ENCODE measurements at places on chromosomes 6 and 20. TPM values are rescaled to one million over a fixed set of nuclear protein-coding genes. Genes with fewer than 3 reads are reported as not detected.
A peak's percentile ranks its signal among the peaks of the same experiment; 100 is the strongest.

SLC22A3 gene
- total RNA-seq: 0.65 TPM

GRCh38 chr6:138925806-138926205 lies 62.2 kb downstream of the REPS1 start:
- H3K4me3 ChIP-seq: no peak overlapping the region
- no peak overlapping the region for H3K27ac ChIP-seq
- peaks cover 74% of the 10 kb centered on the region for H3K36me3 ChIP-seq
- no peaks in the 10 kb centered on the region for H3K27me3 ChIP-seq

- no peak for DNase-seq
- H3K27ac ChIP-seq: peak overlapping the region; percentile 57
- H3K36me3 ChIP-seq: no peaks in the 10 kb centered on the region
- H3K4me1 ChIP-seq: peaks cover 9% of the 10 kb centered on the region
- H3K4me3 ChIP-seq: no peak overlapping the region
Measured at GRCh38 chr6:113925378-113925777, 45.6 kb downstream of the HDAC2 start.

DNA sequence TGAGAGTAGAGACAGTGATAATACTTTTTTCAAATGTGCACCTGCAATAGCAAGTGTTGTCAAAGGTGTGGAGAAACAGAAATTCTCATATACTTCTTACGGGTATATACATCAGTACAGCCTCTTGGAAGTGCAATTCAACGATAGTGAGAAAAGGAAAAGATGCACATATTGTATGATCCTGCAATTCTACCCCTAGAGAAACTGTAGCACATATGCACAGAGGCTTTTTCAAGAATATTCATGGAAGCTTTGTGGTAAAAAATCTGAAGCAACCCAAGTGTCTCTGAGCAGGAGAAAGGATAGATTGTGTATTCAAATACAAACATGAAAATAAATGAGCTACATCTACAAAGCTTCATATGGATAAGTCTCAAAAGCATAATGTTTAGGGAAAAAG lies 94.7 kb upstream of the PREP start:
- H3K36me3 ChIP-seq: no peaks in the 10 kb centered on the region
- no peaks in the 10 kb centered on the region for H3K27me3 ChIP-seq
- no peaks in the 10 kb centered on the region for H3K4me1 ChIP-seq
- no peak for DNase-seq
- no peak overlapping the region for H3K27ac ChIP-seq

DEFB132 gene
- total RNA-seq: not detected

DNA sequence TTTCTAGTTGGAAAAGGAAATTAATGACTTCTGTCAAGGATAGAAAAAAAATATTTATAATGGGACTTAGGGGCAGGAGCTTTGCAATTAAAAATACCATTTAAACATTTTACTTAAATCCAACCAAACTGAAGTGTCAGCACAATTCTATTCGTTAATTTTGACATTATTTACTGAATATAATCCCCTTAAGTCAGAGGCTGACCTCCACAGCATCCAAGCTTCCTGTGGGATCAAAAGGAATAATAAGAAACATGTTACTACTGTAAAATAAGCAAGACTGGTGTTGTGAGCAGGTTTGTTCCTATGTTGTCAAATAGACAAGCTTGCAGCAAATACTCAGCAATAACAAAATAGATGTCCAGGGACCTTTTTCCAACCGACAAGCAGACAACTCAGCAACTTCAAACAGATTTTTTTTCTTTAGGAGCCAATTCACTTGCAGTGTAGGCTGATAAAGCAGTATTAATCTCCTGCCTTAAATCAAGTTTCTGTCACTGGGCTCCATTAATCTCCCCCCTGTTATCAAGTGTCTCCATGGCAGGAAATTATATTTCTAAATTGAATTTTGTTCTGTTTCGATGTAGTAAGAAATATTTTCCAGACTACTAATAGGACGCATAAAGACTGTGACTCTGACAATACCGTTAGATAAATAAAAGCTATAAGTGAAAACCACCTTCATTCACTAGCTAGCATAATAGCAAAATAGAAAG lies 157.4 kb downstream of the HACE1 start:
- H3K36me3 ChIP-seq: no peaks in the 10 kb centered on the region
- H3K27ac ChIP-seq: no peak overlapping the region
- no peak overlapping the region for H3K4me3 ChIP-seq
- no peaks in the 10 kb centered on the region for H3K27me3 ChIP-seq
- DNase-seq: no peak

- no peak overlapping the region for H3K4me3 ChIP-seq
- no peaks in the 10 kb centered on the region for H3K27me3 ChIP-seq
- H3K4me1 ChIP-seq: no peaks in the 10 kb centered on the region
- no peaks in the 10 kb centered on the region for H3K36me3 ChIP-seq
- H3K27ac ChIP-seq: no peak overlapping the region
Measured at GRCh38 chr6:80282913-80283554, 176.6 kb downstream of the BCKDHB start.

LRRC73 gene
- 0.50 TPM for total RNA-seq

DNA sequence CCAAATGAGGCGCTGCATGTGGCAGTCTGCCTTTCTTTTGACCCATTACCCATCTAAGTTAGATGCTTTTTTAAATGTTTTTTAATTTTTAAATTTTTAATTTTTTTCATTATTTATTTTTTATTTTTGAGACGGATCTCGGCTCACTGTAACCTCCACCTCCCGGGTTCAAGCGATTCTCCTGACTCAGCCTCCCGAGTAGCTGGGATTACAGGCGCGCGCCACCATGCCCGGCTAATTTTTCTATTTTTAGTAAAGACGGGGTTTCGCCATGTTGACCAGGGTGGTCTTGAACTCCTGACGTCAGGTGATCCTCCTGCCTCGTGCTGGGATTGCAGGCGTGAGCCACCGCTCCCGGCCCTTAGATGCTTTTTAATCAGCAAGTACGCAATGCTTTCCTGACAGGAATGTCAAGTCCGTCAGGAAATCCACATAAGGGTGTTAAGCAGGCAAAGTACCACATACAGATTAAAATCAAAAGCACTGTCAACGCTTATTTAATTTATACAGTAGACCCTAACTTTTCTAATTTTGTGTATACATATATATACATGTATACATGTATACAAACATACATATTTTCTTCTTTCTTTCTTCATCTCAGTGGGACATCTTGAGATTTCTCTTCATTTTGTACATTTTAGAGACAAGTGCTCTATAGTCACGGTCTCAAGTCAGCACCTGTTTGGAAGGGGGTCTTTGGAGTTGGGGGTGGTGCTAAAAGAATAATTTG lies 995 bp upstream of the GSTA4 start:
- no peaks in the 10 kb centered on the region for H3K27me3 ChIP-seq
- no peaks in the 10 kb centered on the region for H3K36me3 ChIP-seq
- peak overlapping the region; percentile 80 for H3K4me3 ChIP-seq
- peaks cover 21% of the 10 kb centered on the region for H3K4me1 ChIP-seq

CDS2 gene
- total RNA-seq: 89.8 TPM

DNA sequence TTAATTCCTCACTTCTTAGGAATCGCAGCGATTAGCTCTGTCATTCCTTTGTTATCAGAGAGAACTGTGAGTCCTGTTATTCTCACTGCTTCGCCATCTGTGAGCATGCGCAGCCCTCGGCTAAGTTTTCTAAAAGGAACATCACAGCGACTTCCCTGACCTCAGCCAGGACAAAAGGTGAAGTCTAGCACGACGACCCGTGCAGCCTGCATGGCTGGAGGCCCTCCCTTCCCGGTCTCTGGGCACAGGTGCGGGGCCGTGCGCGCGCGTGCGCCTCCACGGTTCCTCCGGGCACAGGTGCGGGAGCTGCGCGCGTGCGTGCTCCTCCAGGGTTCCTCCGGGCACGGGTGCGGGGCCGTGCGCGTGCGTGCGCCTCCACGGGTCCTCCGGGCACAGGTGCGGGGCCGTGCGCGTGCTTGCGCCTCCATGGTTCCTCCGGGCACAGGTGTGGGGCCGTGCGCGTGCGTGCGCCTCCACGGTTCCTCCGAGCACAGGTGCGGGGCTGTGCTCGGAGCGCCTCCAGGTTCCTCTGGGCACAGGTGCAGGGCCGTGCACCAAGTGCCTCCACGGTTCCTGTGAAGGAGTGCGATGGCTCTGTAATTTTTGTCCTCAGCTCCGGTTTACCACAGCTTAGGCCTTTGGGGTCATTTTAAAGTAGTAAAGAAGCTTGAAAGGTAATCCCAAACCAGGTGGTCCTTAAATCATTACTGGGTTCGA lies 212.3 kb downstream of the ERMARD start:
- no peak for DNase-seq
- no peak overlapping the region for H3K27ac ChIP-seq
- H3K36me3 ChIP-seq: no peaks in the 10 kb centered on the region
- no peaks in the 10 kb centered on the region for H3K27me3 ChIP-seq
- H3K4me1 ChIP-seq: peaks cover 8% of the 10 kb centered on the region
